ENCODE measurements at places on chromosomes 1 and 21. TPM values are rescaled to one million over a fixed set of nuclear protein-coding genes. Genes with fewer than 3 reads are reported as not detected.

PYCR2 gene
- 36.6 TPM for total RNA-seq

IL20 gene
- not detected for total RNA-seq

DNA sequence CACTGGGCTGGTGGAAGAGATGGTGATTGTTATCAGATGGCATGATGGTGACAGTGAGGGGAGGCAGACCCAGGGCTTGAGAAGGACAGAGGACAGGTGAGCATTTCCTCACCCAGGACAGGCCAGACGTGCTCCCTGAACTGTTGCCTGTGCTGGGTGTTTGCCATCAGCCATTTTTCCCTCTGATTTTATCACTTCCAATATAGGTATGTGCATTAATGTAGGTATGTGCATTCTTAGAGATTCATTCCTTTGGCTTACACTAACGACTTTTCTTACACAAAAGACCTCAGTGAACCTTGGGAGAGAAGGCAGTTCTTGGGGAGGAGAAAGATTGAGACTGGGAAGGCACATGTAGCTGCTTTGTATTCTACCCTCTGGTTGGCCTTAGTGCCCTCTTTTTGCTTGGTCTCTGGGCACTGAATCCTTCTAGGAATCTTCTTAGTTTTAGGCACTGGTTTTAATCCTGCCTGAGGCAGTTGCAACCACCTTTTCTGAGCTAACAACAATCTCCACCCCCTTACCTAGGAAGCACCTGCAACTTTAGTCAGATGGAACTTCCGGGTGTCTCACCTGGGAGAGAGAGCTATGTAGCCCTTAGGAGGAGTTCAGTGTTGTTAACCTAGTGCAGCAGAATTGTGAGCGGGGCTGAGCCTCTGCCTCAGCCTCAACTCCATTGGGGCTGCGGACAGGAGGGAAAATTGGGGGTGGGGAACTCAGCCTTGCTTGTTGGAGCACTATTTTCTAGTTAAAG, 30.9 kb downstream of the C1orf116 start:
- H3K4me1 ChIP-seq: no peaks in the 10 kb centered on the region
- H3K36me3 ChIP-seq: no peaks in the 10 kb centered on the region
- no peak overlapping the region for H3K4me3 ChIP-seq

DNA sequence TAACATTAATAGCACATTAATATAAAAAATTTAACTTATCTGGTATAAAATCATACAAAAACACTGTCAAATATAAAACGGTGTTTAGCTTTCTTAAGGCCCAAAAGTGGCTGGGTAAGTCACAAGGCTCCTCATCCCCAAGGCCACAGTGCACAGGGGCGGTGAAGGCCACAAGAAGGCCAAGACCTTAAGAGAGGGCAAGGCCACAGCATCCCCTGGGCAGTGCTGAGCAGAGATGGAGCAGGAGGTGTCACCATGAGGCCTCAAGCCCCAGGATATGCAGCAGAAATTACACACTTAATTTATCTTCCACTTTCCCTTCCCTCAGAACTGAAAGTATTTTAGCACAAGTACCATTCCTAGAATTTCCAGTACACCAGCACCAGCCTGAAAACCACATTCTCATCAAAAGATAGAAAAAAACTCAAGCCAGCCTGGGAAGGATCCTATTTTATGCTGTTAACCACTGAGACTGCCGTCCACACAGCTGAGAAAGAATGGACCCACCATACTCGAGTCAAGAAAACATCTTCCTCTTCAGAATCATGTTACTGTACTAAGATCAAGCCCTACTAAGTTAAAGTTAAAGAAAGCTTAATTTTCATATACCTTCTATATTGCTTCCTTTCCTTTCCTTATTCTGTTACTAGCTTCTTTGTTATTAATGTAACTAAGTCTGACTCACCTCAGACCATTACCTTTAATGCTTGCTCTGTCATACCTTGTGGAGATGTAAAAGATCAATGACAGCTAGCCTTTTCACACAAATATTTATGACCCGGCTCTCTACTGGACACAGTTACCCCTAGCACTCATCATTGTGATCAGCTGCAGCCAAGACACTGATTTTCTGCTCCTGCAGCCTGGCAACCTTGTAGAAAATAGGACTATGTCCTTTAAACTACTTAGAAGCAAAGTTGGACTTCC, 26.4 kb upstream of the FMO1 start:
- H3K4me3 ChIP-seq: no peak overlapping the region
- no peak overlapping the region for H3K27ac ChIP-seq
- H3K27me3 ChIP-seq: peaks cover 7% of the 10 kb centered on the region
- peaks cover 20% of the 10 kb centered on the region for H3K4me1 ChIP-seq
- DNase-seq: no peak

GRCh38 chr1:212819726-212820125, 27.7 kb downstream of the SPATA45 start:
- no peak overlapping the region for H3K27ac ChIP-seq
- H3K4me1 ChIP-seq: no peaks in the 10 kb centered on the region
- peaks cover 3% of the 10 kb centered on the region for H3K27me3 ChIP-seq

All from glutamatergic neuron (in vitro differentiated cells).